ENCODE measurements at places on chromosomes 12 and 14.

GRCh38 chr12:107560165-107560898 is 125.3 kb upstream of the PWP1 start:
- no peak for DNase-seq

DNA sequence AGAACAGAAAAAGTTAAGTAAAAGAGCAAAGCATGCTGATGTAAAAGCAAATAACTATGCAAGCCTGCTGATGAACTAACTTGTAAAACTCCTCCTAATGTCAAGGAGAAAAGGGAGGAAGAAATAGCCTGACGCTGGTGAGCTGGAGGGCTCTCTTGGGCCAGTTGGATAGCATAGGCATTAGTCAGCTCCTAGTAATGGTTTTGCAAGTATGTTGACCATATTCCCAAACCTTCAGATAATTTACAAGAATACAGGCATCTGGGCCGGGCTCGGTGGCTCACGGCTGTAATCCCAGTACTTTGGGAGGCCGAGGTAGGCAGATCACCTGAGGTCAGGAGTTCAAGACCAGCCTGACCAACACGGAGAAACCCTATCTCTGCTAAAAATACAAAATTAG is 871.4 kb downstream of the C12orf50 start:
- DNase-seq, result no peak

GRCh38 chr12:115998119-115998633 is 279.3 kb downstream of the MED13L start:
- peak; percentile 32 for DNase-seq

DNA sequence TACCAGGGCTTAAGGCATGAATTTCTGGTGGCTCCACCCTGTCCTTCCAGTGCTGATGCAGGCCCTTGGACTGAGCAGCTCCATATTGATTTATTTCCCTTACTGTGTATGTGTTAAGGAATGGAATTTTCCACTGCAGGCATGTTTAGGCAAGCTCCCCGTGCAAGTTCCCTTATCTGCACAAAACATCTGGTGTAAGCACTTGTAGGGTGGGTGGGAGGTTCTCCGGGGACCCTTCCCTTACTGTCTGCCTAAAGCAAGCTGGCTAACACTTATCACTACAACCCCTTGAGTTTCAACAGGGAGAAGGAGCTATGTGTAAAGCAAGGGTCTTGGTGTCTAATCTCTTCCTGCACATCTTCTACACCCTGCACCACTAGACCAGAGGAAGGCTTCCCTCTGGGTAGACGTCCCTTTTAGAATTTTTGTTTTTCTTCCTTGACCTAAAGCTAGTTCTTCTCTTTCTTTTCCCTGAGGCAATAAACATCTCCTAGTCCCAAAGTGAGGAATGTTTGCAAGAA is 22.0 kb upstream of the DRAM1 start:
- DNase-seq, result no peak

DNA sequence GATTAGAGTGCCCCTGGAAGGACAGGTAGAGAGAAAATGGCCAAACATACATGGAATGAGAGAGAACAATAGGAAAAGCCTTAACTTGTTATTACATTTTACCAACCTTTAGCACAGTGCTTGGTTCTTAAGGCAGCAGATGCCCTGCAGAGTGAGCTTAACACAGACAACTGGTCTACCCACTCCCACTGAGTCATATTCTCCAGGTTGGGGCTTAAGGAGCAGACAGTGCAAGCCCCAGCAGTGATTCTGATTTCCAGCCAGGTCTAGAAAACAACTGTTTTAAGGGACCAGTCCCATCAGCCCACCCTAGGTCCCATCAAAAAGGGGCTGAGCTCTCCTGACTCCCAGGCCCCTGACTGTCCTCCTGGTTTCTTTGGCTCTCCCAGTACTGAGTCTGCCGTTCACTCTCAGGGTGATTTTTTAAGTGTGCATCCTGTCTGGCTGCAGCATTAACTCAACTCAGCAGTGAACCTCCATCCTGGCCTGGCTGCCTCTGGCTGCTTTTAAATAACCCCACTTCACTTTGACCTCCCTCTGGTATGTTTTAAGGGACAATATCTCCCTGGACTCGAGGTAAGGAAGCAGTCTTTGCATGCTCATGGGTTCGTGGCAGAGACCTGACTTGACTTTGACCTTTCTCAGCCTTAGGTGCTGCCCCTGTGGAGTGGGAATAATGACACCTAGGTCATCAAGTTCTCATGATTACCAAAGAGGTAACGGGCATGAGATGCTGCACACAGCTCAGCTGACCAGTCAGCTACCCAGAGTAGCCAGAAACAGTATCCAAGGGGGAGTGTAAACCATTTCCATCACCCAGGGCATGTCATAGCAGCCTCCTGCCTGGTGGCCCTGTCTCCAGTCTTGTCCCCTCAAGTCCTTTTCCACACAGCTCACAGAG is 210.7 kb upstream of the PWP1 start:
- no peak for DNase-seq

DNA sequence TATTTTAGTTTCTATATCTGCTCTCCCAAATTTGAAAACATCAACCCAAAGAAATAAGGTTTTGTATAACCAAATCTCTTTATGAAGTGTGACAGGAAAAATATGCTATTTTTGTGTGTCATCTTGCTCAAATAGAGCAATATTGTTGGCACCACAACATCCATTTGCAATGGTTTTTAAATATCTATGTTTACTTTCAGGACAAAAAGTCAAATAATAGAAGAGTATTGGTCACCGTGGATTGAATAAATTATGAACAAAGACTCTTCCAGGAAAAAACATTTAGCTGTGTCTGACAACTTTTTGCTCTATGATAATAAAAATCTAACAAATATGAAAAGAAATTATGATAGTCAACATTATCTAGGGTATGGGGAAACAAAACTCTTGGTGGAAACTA is 439.2 kb downstream of the BTG1 start:
- DNase-seq, result no peak

GRCh38 chr14:75297411-75298040 is 18.9 kb downstream of the FOS start:
- DNase-seq, result no peak

GRCh38 chr12:124472690-124473279 is 94.6 kb downstream of the NCOR2 start:
- DNase-seq, result no peak

DNA sequence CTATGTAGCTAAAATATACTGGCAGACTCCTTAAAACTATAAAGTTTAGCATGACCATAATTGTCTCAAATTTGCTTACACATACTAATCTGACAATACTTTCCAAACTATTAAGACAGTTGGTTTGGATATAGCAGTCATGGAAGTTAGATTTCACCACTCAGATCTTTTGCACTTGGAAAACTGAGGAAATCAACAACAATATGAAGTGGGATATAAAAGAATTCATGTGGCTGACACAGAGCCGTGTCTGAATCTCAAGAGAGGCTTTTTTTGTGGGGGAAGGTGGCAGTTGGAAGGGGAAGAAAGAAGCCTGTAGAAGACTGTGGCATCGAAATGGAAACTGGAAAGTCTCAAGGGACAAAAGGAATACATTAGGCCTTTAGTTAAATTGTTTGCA is 166.6 kb upstream of the FLRT2 start:
- no peak for DNase-seq

- no peak for DNase-seq
Measured at GRCh38 chr14:95286645-95287044, 33.1 kb downstream of the CLMN start.

DNA sequence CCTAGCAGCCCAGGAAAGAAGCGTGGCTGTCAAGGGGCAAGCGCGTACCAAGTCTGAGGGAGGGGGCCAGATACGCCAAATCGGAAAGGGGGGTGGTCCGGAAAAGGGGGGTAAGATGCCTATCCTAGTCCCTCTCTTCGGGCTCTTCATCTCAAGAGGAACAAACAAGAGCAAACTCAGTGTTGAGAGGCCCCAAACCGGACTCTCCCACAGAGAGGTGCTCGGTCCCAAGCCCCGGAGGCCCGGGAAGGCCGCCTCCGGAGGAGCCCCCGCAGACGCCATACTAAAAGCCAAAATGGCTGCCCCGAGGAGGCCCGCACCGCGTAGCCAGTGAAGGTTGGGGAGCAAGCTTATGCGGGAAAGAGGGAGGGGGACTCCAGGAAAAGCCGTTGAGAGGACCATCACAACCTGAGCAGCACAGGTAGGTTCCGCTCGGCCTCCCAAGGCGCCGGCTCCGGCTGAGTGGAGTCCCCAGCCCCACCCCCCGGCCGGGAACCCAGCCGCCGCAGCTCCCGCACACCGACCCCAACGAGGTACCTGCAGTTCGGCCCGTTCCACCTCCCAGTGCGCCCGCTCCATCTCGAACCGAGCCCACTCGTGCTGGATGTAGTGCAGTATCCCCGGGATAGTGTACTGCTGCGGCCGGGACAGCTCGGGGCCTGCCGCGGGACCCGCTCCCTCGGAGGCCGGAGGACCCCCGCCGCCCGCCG is at the start of gene AP4S1:
TSS of gene AP4S1 (plus strand) at position 283 of the 710 bp plus-strand sequence. CDS start 40,548 bp downstream, outside the sequence.
- DNase-seq, result peak; percentile 4

- no peak for DNase-seq
Measured at GRCh38 chr12:126681676-126682075, 1585.3 kb upstream of the TMEM132C start.

- no peak for DNase-seq
Measured at GRCh38 chr12:57614178-57614947, 3.1 kb downstream of the ARHGEF25 start.

DNA sequence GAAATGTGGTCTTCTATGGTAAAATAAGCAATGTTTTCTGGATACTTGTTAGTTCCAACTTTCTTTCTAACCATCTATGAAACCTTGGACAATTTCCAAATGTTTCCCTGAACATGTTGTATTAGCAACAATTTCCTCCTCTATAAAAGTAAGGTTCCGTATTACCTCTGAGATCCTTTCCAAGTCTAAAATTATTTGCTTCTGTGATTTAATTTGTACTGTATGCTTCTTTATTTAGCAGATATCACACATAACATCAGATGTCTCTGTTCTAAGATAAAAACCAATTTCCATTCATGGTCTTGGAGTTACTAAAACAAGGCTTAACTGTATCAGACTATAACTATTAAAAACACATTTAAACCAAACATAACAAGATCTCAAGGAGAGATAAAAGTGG is 177.2 kb downstream of the FOXA1 start:
- no peak for DNase-seq

DNA sequence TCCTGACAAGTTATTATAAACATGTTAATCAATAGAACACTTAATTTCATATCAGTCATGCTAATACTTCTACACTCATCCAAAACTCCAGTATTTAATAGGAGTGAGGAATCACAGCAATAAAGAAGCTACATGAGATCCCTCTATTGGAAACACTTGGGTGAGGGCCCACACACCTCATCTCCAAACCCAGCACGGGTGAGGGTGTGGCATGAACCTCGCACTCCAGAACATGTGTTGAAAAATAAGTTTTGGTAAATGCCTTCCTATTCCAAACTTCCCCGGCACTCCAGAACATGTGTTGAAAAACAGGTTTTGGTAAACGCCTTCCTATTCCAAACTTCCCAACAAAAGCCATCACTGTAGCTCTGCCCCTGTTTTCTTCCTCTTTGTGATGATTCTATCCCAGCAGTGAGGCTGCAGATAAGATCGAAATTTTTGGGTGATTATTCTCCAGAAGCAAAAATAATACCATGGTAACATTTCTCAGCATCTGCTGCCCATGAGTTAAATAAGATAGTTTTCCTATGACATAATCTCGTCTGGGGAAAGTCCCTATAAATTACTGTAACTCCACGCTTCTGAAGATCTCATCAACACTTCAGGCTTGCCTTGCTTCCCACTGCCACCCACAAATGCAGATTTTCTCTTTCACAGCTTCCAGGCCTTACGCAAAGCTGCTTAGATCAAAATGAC is 24.4 kb upstream of the PTPRB start:
- peak; percentile 74 for DNase-seq

DNA sequence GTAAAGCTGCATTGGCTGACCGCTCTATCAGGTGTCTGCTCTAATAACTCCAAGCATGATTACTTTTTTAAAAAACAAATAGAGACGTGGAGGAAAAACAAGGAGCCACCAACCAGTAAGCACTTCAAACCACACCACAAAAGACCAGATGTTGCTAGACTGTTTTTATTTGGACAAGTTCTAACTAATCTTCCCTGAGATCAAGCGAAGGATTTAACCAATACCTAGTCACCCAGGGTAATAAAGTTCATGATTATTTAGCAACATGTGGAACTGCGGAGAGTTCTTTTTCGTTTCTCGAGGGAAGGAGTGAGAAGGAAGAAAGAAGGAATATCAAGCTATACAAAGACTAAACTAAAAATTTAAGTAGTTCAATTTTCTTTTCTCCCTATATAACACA is 288.1 kb downstream of the DUSP6 start:
- no peak for DNase-seq

GRCh38 chr14:89382901-89383845 is 33.9 kb downstream of the FOXN3 start:
- DNase-seq, result no peak

DNA sequence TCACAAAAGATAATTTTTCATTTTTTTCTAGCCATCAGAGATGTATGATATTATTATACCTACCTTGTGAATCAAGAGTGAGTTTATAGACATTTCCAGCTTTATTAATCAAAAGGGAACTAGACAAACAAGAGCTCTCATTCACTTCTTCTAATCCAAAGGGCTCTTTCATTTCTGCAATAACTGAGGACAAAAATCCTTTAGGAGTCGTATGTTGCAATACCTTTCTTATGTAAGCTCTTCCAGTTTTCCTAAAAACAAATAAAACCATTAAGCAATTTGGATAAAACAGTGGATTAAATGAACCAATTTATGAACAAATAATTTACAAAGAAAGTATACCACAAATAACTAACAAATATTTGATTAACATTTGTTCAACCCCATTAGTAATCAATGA is 107.1 kb downstream of the CATSPERB start:
- DNase-seq, result no peak

DNA sequence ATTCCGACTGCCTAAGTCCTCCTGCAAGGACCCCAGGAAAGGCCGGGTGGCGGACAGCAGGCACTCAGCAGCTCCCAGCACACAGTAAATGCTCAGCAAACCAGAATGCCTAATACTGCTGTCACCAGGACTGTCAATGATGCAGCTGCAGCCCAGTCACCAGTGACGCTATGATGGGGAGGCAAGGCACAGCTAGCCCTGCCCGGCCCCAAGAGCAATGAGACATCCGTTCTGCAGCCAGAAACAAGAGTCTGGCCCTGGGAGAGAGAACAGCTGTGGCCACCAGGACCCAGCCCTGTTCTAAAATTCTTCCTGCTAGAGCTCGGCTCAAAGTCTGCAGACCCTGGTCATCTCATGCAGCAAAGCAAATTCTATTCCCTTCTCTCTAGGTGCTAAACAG is 69.8 kb downstream of the NCOR2 start:
- DNase-seq, result peak; percentile 78

DNA sequence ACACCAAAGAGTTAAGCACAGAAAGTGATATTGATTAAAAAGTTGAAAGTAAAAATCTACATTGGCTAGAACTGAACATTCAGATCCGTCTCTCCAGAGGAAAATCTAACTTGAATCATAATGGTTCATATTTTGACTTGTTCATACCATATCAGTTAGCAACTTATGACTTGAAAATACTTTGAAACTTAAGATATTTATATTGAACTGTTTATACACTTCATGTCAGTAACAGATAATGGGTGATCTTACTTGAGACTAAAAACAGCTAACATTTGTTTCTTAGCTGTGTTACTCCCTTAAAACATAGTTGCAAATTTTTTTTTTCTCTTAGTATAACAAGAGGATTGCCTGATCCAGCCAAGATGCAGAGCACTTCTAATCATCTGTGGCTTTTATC is 3.6 kb downstream of the TBK1 start:
- DNase-seq, result no peak

- no peak for DNase-seq
Measured at GRCh38 chr12:14902465-14902864, 16.8 kb upstream of the MGP start.

Data from GM04504 (cell line).